NCI-H1436 (cell line): ENCODE measurements at places on chromosomes 16 and 17.

GRCh38 chr16:67549240-67549639 lies 13.1 kb upstream of the CTCF start:
- DNase-seq: no peak

- DNase-seq: no peak
Measured at GRCh38 chr17:21017256-21017655, 25.6 kb downstream of the USP22 start.

- DNase-seq: no peak
Measured at GRCh38 chr17:78523934-78524655, 53.1 kb downstream of the DNAH17 start.

GRCh38 chr16:63776437-63776836 lies 1345.4 kb downstream of the CDH11 start:
- no peak for DNase-seq

DNA sequence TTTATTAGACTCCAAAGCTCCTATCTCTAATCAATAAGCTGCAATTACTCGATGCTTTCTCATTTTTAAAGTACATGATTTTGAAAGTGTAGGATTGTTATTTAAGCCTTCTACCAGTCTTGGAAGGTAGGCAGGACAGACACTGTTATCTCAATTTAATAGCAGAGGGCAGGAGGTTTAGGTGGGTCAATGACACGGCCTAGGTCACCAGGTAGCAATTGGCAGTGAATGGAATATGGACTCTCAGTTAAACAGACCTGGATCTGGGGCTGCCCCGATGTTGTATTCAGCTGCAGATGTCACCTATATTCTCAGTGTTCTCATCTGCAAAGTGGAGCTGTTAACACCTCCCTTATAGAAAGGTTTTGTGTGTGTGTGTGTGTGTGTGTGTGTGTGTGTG lies 124.4 kb upstream of the ANKFN1 start:
- DNase-seq: no peak

GRCh38 chr16:72561-73548 lies at the start of gene RHBDF1:
Gene RHBDF1 (minus strand): TSS chr16:72631. CDS start chr16:65015, 7,616 bp downstream.
- DNase-seq: no peak

GRCh38 chr16:47774661-47775060 lies 313.5 kb downstream of the PHKB start:
- DNase-seq: no peak

DNA sequence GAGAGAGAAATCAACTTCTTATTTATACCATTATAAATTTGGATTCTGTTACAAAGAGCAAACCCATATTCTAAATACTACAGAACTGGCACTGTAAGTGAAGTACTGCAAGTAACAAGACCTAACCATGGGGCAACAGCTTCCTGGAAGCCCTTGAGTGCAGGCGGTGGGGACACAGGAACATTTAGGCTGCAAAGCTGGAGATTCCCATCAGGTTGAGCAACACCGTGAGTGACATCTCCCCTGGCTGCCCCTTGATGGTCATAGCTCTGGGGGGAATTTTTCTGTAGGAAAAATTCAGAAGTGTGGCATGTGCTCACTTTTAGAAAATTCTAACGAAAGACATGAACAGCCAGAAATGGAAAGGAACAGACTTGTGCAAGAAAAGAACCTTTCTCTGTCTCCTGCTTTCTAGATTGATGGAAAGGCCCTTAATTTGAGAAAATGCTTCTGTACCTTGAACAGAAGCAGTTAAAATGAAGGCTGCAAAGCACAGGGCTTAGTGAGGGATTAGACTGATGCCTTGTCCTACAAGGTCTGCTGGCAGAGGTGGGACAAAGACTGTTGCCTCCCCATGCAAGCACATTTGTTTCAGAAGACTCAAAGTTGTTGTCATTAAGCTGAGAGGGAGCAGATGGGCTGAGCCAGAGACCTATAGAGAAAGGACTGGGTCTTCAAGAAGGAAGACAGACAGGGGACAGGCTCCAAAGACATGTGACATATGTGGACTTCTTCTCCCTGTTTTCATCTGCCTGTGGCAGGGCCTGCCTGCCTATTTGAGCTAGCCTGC lies 380.8 kb downstream of the SLC39A11 start:
- DNase-seq: no peak

DNA sequence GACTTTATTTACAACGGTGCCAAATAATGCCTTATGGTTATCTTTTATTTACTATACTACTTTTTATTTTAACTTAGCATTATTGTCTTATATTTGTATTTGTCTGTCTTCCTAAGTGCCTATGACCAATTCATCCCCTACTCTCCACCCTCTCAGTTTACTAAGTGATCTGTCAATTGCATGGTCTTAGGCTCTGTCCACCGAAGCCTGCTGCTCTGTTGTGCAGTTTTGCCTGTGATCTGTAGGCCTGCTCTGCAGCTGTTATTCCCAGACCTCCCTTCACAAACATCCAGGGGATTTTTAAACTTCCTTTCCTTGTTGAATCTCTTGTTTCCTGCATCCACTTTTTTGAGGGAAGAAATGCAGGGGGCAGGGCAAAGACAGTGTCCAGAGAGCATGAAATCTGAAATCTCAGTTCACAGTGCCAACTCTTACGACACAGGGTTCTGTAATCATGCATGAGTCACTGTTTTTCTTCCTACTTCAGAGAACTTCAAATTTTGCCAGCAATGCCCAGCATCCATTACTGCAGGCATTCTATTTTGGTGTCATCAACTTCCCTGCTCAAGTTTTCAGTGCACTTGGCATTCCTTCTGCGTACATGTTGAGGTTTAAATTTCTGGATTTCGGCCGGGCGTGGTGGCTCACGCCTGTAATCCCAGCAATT lies 11.4 kb downstream of the SLFN5 start:
- no peak for DNase-seq

GRCh38 chr17:81487487-81488275 lies 24.9 kb downstream of the ACTG1 start:
- peak; percentile 85 for DNase-seq

DNA sequence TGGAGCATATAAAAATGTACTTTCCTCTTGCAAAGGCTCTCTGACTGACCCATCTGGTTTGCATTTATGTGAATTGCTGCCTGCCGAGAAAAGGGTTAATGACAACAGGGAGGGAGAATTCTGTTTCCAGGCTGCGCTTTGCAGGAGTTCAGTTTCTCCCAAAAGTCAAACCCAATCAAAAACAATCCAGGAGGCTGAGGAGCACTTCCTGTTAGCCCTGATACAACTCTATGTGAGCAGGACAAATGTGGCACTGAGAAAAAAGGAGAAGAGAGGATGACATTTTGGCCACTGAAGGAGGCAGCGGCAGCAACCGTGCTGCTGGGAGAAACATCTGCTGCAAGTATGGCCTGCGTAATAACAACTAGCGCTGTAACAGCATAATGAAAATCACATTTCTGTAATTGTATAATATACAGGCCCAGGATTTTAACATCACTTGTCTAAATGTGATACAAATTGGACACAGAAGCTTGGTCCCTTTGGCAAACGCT lies 26.8 kb upstream of the ELAC2 start:
- DNase-seq: no peak

DNA sequence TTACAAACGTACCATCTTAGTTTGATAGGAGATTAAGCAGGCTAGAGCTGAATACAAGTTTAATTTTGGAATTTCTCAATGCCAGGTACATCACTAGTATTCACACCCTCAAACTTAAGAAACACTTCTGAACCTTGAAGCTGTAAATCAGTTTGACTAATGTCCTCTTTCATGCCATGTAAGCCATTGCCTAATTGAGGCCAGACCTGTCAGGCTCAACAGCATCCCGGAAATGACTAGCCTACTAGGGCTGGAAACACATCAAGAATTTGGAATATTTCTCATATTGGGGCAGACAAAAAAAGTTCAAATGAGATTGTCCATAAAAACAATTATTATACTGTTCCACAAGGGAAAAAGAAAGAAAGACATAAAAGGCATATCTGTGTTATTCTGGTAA lies 1.7 kb downstream of the USP32 start:
- DNase-seq: no peak

- no peak for DNase-seq
Measured at GRCh38 chr17:15935891-15936290, 9.0 kb upstream of the ADORA2B start.

- no peak for DNase-seq
Measured at GRCh38 chr17:77458202-77459017, 317.6 kb downstream of the SEC14L1 start.

GRCh38 chr16:77786186-77786847 lies 2.0 kb upstream of the VAT1L start:
- no peak for DNase-seq

DNA sequence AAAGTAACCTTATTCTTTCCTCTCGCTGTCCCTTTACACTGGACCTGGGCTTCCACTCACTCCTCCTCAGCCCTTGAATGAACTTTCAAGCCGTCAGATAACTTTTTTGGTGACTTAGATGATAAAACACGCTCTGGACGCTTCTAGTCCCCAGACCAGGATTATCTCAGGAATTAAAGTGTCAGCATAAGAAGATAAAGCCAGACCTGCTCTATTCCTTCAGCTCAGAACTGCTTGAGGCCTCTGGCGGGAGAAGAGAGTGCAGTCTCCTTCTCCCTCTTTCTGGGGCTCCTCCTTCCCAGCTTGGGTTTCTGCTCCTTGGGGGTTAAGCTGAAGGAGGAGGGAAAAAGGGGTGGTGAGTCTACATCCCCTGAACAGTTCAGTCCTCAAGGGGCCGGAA lies 6.6 kb downstream of the LPO start:
- no peak for DNase-seq

- DNase-seq: no peak
Measured at GRCh38 chr16:9097266-9098219, 6.1 kb downstream of the HAPSTR1 start.

DNA sequence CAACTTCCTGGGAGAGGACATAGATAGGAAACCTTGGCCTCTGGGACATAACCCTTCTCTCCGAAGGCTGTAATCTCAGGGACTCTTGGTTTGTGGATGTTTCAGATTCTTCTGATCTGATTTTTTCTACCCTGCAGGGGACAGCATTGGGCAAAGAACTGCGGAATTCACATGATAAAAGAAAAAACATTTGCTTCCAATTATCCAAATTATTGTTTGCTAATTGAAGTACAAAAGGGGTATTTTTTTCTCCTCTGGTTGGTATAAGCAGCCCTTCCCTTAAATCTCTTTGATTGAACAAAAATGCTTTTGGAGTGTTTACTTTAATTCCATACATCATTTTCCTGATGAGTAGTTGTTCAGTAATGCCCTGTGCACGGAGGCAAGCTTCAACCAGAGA lies 251.7 kb upstream of the IRX3 start:
- DNase-seq: peak; percentile 16

DNA sequence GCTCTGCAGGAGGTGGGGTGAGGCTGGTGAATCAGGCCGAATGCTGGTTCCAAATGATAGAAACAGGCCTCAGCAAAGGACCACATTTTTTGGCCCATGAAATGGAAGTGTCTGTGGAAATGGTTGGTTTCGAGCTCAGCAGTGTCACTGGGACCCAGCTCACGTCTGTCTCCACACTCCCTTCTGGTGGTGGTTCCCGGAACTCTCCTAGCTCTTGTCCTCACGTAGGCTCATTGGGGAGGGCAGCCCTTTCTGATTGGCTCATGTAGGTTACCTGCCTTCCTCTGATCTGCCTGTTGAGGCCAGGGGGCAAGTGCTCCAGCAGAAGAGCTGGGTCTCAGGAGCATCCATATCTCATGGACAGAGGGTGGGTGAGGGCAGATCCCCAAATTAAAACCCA lies 4.0 kb downstream of the ALG1 start:
- DNase-seq: no peak

- no peak for DNase-seq
Measured at GRCh38 chr16:68082629-68083238, 2.4 kb upstream of the NFATC3 start.

- no peak for DNase-seq
Measured at GRCh38 chr16:53156516-53156915, 101.7 kb downstream of the CHD9 start.

DNA sequence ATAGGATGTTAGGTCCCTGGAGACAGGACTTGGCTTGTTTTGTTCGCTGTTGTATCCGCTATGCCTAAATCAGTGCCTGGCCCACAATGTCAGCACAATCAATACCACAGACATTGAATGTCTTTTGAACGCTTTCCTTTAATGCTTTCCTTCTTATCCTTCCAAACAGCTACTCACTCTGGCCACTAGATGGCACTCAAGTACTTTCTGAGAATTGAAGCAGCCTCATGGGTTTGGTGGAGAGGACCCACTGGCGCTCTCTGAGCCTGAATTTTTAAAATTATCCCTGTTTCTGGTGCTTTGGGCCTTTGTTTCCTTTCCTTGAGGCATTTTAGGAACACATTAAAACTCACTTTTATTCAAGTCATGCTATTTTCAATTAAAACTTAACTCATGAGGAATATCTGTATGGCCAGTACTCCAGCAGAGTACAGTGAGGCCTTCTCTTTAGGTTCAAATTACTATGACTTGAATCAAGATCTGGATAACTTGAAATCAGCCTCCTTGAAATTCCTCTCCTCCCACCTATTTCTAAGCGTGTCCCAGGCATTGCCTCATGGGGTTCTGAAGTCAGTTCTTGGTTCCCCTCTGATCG lies 3.2 kb upstream of the NLRP1 start:
- peak; percentile 52 for DNase-seq

DNA sequence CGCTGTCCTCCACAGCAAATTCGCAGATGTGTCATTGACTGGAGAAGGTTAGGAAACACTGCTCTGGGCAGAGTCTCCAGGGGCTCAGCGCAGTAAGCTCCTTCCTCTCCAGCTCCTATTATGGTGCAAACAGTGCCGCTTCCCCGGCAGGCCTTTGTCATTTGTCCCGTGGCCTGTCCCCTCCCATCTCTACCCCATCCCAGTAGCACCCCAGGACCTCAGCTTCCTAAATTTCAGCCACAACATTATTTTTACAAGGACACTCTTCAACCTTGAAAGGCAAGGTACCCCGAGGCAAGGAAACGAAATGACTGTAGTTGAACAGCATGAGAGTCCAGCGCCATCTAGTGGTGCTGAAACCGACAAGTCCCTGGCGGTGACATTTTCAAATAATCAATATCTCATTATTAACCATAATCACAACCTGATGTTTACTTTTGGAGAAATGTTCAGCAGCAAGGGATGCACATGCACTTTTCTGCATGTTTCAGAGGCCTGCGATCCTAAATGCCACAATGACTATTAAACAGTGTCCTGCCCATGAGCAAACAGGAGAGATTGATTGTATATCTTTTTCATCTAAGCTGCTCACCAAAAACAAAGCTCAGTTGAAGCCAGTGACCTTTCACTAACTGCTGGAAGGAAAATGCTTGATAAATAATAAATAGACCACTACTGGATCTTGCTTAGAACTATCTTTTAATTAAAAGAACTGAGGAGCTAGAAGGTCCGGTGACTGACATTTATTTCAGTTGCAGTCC lies 16.5 kb downstream of the MRPS23 start:
- peak; percentile 92 for DNase-seq

GRCh38 chr16:23765933-23766332 lies 11.1 kb downstream of the CHP2 start:
- no peak for DNase-seq

GRCh38 chr17:77942112-77942988 lies 16.2 kb upstream of the TNRC6C start:
- no peak for DNase-seq
